ENCODE measurements at places on chromosomes 16 and 17.

DNA sequence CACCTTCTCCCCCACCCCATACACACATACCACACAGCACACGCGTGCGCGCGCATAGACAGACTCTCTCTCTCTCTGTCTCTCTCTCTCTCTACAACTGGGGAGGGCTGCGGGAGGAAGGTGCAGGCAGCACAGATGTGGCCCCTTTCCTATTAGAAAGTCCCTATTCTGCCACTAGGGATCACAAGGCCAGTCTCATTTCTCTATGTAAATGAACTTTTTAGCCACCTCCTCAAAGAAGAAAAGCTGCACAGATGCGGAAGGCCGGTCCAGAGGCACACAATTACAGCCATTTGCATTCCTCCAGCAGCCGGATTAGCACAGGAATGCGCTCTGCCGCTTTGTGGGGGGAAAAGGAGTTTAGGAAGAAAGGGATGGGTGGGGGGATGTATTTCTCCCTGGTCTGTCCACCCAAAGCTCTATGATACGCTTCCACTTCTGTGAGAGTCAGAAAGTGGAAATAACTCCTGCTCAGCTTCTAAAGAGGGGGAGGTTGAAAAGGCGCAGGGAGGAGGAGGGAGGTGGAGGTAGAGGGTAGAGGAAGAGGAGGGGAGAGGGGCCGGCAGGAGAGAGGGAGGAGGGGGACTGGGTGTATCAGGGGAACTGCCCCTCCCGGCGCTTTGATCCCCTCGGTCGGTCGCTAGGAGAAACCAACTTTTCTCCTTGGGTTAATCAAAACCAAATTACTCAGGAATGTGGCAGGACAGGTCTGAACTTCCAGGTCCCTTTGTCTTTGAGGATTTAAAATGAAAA, 11.7 kb downstream of the ZFHX3 start:
- peak overlapping the region; percentile 30 for H3K27ac ChIP-seq
- peak; percentile 63 for DNase-seq
- no peaks in the 10 kb centered on the region for H3K36me3 ChIP-seq
- peaks cover 38% of the 10 kb centered on the region for H3K4me1 ChIP-seq

- no peak for DNase-seq
- H3K36me3 ChIP-seq: no peaks in the 10 kb centered on the region
- H3K27ac ChIP-seq: no peak overlapping the region
- peaks cover 6% of the 10 kb centered on the region for H3K27me3 ChIP-seq
- no peak overlapping the region for H3K4me3 ChIP-seq
Observed at GRCh38 chr17:14361945-14362508, 61.1 kb downstream of the HS3ST3B1 start.

DNA sequence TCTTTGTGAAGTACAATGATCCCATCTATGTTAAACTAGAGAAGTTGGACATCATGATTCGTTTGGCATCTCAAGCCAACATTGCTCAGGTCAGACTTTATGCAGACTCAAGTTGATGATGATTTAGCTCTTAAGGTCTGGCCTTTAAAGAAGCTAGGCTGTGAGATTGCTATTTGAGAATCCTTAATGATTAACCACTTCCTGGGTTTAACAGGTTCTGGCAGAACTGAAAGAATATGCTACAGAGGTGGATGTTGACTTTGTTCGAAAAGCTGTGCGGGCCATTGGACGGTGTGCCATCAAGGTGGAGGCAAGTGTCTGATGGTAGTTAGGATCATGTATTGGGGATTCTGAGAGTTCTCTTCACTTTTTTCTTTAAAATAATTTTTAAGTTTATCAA, 40.3 kb downstream of the AP2B1 start:
- peak overlapping the region; percentile 51 for H3K27ac ChIP-seq
- H3K36me3 ChIP-seq: peaks cover 21% of the 10 kb centered on the region
- no peak overlapping the region for H3K4me3 ChIP-seq
- H3K4me1 ChIP-seq: peaks cover 11% of the 10 kb centered on the region
- H3K27me3 ChIP-seq: no peaks in the 10 kb centered on the region

DNA sequence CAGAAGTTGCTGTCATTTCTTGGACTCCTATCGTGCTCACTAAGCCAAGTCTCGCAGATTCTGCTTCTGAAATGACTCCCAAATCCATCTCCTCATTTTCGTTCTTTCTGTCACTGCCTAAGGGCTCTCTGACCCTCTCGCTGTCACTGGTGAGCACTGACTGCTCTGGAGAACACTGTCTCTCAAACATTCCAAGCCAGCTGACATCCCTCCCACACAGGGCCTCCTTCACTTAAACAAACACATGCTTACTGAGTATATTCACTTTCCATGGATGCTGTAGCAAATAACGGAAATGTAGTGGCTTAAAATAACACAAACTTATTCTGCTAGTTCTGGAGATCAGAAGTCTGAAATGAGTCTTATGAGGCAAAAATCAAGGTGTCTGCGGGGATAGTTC, 18.8 kb downstream of the CACNG1 start:
- no peak overlapping the region for H3K4me3 ChIP-seq
- no peaks in the 10 kb centered on the region for H3K36me3 ChIP-seq
- no peaks in the 10 kb centered on the region for H3K27me3 ChIP-seq

- H3K4me1 ChIP-seq: peaks cover 78% of the 10 kb centered on the region
- peak overlapping the region; percentile 74 for H3K4me3 ChIP-seq
- no peak for DNase-seq
- peaks cover 45% of the 10 kb centered on the region for H3K36me3 ChIP-seq
- no peak overlapping the region for H3K27ac ChIP-seq
Observed at GRCh38 chr16:25011891-25012514, 3.2 kb downstream of the ARHGAP17 start.

All from B cell (primary cell).